NCI-H187 (cell line): ENCODE measurements at places on chromosomes 3 and 15.

- no peak for DNase-seq
Observed at GRCh38 chr15:85589851-85590250, 204.9 kb downstream of the KLHL25 start.

- no peak for DNase-seq
Observed at GRCh38 chr15:92910451-92910850, 10.3 kb downstream of the CHD2 start.

DNA sequence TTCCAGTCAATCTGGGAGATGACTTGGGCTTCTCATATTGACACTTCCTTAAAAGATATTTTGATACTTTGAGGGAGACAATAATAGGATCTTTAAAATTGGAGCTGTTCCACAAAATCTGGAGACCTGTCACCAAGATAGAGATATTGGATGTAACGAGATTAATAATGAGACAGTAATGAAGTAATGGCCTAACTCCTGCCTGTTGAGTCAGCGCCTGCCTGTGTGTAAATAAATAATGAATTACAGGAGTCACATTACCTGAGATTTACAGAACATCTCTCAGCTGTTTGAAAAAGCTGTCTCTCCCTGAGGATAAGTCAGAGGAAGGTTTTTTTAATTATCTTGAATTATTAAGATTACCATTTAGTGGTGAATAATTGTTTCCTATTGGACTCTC is 43.8 kb upstream of the MITF start:
- no peak for DNase-seq

- DNase-seq, result no peak
Observed at GRCh38 chr15:80665151-80665550, 30.0 kb upstream of the ABHD17C start.

DNA sequence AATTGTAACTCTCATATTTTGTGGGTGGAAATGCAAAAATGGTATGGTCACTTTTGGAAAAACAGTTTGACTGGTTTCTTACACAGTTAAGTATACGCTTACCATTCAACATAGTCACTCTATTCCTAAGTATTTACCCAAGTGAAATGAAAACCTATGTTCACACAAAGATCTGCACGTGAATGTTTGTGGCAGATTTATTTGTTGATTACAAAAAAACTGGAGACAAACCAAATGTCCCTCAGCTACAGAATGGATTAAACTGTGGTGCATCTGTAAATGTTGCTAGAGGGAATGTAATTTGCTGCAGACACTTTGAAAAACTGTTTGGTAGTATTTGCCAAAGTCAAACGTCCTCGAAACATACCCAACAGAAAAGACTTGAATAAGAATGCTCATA is 29.3 kb downstream of the ACKR2 start:
- DNase-seq, result no peak

DNA sequence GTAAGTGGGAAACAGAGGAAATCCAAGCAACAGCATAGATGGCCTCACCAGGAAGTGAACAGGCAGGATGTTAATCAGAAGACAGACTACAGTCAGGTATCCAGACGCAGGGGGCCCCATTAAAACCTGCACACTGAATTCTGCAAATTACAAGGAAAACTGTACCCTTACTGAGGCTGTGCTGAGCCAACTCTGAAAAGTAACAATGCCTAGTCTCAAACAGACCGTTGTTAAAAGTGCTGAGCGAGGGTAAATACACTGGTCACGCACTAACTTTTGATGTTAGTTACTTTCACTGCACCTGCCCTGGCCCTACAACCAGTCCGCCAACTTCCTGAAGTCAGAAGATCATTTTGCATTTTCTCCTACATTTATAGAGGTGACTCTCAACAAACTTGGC is 1.0 kb downstream of the TAMM41 start:
- no peak for DNase-seq

DNA sequence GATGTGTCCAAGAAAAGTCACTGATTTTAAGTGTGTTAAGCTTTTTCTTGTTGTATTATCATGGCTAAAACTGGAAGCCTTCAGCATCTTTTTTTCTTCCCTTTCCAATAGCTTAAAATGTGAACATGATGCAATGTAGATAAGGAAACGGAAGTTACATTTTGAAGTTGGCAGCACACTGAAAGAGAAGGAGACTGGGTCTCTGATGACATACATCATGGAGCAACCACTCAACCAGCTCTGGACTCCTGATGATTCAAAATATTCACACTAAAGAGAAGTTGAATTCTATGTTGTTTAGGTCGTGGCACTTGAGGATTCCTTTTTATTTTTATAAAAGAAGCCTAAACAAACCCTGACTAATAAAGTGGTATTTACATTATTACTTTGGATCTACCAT is 488.3 kb upstream of the ALCAM start:
- DNase-seq, result no peak

DNA sequence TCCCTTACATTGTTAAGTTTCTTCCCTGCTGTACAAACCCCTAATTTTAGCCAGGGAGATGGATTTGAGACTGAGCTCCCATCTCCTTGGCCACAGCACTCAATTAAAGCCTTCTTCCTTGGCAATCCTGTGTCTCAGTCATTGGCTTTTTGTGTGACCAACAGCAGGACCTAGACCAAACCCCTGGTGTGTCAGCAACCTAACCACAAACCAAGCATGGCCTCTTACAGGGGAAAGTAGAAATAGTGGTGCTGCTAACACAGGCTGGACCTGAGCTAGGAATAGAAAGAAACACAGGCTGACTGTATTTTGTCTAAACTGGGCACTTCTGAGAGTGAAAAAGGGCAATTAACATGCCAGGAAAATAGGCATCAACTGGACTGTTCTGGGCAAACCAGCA is 37.9 kb downstream of the PPCDC start:
- DNase-seq, result no peak

DNA sequence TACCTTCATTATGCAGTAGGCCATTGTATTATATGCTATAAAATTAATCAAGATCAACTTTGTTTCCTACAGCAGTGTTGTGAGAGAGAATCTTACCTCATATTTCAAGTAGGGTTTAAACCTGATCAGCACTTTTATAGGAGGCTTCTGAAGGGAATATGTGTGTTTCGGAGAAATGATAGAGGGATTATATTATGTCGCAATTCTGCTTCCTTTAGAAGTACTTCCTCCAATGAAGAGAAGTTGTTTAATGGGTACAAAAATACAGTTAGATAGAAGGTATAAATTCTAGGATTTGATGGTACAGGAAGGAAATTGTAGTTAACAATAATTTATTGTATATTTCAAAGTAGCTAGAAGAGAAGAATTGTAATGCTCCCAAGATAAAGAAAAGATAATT is 54.9 kb downstream of the NSUN3 start:
- no peak for DNase-seq

DNA sequence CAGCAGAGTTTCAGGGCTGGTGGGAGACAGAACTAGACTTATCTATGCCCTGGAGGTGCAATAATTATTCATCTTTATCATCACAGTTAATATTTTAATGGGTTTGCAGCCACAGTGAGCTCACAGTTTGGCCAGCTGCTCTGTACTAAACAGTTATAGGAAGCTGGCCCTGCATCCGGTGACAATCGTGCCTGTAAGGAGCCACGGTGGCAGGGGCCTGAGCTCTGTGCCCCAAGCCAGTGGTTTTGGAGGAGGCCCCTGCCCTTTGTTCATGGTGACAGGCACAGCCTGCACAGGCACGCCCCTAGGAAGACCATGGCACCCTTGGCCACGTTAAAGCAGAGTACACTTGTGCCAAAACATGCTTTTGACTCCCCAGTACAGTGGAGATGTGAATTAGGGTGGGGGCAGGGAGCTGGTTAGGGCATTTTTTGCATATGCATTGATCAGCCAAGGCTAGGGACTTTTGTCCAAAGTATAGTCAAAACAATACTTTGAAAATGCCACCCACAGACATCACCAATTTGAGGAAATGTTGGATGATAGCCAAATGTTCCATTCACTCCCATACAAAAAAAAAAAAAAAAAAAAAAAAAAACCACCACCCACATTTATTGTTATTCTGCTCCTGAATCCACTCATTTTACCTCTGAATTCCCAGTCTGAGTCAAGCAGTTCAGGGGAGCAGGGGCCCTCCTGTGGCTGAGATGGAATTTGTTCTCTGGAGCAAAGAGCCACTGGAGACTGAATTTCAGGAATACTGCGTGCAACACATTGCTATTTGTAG is 3.4 kb upstream of the RFTN1 start:
- DNase-seq, result no peak

GRCh38 chr15:39736412-39737195 is 46.0 kb downstream of the FSIP1 start:
- no peak for DNase-seq

DNA sequence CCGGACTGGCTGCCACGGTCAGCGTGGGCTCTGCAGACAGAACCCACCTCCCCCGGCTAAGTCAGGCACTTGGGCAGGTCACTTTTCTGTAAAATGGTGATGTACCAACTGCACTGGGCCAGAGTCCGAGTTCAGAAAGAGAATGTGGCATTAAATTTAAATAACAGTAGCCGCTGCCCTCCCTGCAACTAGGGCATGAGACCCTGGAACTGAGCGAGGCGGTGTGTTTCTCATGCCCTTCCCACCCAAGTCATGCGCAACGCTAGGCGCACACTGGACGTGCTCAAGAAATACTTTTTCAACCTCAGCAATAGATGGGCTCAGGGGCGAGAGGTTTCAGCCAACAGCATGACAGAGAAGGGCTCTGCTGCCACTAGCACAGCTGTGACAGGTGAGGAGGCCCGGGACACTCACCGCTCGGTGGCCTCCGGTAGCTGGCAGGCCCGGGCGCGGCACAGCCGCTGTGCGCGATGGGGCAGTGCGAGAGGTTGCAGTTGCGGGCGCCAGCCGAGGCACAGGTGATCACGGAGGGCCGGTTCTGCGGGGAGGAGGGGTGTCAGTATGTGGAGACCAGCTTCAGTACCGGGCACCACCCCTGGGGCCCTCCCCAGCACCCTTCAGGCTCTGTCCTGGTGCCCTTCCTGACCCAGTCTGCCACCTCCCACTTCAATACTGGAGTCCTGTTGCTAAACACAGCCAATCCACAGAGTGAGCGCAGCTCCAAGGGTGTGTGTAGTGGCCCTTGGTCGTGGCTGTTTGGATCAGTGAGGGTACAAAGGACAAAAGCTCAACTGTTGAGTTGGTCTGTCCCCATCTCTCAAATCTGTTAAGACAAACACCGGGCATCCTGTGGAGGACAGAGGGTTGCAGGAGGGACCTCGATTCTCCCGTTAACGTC is 84.5 kb downstream of the VGLL4 start:
- DNase-seq, result no peak

- no peak for DNase-seq
Observed at GRCh38 chr15:69823223-69823907, 274.4 kb downstream of the TLE3 start.

- DNase-seq, result no peak
Observed at GRCh38 chr3:82715091-82715856, 953.8 kb upstream of the GBE1 start.

GRCh38 chr15:51062736-51063135 is 32.0 kb downstream of the TNFAIP8L3 start:
- DNase-seq, result no peak

- no peak for DNase-seq
Observed at GRCh38 chr15:70704731-70705130, 58.6 kb downstream of the UACA start.

DNA sequence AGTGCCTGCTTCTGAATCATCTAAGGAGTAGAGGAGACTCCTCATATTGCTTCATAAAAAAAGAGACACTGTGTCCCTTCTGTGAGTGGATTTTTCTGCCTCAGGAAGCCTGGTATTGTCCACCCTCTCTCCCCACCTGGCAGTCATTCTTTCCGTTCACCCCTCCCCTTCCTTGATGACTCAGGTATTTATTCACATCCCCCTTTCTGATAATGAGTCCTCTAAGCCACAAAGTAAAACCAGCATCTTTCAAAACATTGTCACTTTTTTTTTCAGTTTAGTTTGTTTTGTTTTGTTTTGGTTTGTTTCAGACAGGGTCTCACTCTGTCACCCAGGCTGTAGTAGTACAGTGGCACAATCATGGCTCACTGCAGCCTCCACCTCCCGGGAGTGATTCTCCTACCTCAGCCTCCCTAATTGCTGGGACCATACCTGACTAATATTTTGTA is 65.2 kb upstream of the UBE2E1 start:
- DNase-seq, result no peak

DNA sequence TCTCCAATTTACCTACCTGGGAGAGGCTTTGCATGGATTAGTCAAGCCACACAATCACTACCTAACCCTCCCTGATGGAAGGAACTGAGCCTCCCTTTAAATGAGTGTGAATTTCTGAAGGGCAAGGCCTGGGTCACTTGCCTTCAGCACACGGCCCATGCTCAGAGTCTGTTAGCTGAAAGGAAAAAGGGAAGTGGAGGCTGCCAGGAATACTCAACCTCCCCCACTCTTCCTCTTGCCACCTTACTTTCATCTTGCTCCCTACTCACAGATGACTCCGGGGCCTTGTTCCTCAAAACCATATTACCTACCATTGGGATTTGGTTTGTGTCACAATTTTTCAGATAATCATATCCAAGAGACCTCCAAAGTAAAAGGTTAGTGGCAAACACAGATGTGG is 220.0 kb downstream of the ABHD5 start:
- no peak for DNase-seq
